ENCODE measurements at places on chromosomes 2 and 18.
A peak's percentile ranks its signal among the peaks of the same experiment; 100 is the strongest.

- no peak for DNase-seq
These were observed 1922.3 kb upstream of the CELF4 start for GRCh38 chr18:39487932-39488331.

- DNase-seq, result no peak
These were observed 663.4 kb downstream of the ARHGAP15 start for GRCh38 chr2:143792602-143793001.

DNA sequence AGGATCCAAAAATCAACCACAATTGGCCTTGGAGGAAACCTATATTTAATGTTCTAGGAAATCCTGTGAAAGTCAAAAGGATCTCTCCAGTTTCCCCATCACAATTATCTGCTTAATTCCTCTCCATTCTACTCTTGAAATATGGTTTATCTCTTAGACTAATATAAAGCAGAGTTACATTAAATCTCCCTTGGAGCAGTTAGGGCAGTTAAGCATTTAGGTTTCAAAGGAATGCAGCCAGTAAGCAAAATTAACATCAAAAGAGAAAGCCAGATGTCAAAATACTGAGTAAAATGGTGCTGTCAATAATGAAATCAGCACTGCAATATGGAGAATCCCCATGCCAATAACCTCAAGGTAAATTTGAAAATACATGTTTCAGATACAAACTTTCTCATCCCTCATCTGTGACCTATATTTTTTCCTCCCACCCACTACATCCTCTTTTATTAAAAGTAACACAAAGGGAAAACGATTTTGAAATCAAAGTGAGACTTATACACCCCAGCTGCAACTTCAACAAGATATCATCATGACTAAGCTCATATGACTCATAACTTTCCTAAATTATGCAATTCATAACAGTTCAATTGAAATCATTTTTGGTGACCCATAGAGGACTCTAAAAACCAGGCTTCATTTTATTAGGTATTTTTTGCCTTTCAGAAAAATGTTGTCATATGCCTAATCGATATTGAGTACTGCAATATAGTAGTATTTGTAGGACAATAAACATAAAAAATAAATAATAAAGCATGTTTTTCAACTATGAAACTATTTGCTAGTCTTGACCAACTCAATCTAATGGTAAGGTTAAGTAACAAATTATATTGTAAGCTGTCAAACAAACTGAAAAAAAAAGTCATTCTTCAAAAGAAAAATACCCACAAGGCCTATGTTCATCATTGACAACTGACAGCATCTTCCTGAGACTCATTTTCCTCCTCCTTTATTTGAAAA is 3.1 kb downstream of the ADAM17 start:
- DNase-seq, result peak; percentile 96

GRCh38 chr2:1162768-1163584 is 212.3 kb downstream of the SNTG2 start:
- DNase-seq, result peak; percentile 22

DNA sequence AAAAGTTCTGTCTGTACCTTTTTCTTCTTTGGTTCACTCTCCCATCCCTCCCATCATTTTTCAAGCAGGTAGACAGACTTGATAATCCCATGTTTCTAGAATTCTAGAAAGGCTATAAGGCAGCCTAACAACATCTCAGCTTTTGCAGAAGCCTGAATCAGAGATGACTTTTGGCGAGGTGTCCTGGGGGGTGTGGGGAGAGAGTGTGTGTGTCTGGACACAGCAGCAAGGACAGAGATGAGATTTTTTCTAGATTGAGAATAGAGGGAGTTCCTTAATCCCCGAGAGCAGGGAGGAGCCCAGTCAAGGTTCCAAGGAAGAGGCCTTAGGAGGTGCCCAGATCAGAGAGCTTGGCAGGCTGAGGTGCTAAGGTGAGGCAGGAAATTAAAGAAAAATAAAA is 22.0 kb upstream of the LAPTM4A start:
- DNase-seq, result no peak

DNA sequence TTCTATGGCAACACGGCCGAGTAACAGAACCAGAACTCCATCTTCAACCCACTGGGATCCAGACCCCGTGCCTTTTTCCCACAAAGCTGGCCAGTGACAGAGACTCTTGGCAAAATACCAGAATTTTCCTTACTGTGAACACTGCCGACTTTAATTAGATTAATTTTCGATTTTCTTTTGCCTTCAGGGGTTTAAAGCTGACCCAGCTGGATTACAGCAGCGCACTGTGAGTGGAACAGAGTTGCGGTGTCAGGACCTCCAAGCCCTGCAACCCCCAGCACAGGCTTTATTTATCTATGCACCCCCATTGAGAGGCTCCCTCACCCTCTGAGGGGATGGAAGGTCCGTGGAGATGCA is 36.4 kb downstream of the CTIF start:
- DNase-seq, result no peak

DNA sequence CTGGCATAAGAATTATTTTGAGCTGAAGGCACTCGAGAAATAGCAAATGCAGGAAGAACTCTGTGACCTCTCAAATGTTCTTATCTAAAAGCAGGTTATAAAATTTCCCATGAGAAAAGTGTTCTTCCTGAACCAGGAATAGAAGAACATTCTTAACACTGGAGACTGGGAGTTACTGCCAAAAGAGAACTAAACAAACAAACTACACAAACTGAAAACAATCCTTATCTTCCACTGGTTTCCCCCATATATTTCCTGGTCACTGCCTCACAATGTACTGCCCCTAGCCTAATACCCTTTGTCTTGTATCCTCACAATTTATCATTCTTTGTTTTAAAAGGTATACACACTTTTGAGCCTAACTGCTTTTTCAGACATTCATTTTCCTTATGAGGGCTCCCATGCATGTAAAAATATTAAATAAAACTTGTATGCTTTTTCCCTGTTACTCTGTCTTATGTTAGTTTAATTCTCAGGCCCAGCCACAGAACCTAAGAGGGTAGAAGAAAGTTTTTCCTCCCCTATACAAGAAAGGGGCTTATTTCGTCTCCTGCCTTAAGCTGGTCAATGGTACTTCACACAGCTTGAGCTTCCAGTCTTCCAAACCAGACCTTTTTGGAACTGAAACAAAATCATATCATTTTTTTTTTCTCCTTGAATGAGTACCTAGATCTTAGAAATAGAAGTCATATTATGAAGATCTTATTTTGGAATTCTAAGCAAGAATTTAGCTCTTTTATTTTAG is 110.6 kb downstream of the MSTN start:
- DNase-seq, result no peak

GRCh38 chr2:42957861-42958301 is 165.5 kb upstream of the HAAO start:
- no peak for DNase-seq

- no peak for DNase-seq
These were observed 347.4 kb downstream of the PARD3B start for GRCh38 chr2:204892506-204893255.

- no peak for DNase-seq
These were observed 821.2 kb upstream of the ID2 start for GRCh38 chr2:7860693-7861092.

DNA sequence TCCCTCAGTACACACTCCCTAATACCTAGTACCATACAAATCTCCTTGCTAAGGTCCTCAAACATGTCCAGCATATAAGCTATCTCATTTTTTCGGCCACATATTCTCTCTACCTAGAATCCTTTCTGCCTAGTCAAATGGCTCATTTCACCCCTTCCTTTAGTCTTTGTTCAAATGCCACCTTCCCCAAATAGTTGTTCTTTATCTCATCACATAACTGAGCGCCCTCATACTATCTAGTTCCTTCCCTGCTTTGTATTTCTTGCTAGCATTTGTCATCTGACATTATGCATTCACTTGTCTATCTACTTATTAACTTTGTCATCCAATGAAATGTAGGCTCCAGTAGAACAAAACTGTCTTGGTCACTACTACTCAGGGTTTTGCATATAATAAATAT is 35.5 kb downstream of the RPRD1A start:
- no peak for DNase-seq

GRCh38 chr2:98009887-98010760 is 14.4 kb upstream of the TMEM131 start:
- DNase-seq, result peak; percentile 76

DNA sequence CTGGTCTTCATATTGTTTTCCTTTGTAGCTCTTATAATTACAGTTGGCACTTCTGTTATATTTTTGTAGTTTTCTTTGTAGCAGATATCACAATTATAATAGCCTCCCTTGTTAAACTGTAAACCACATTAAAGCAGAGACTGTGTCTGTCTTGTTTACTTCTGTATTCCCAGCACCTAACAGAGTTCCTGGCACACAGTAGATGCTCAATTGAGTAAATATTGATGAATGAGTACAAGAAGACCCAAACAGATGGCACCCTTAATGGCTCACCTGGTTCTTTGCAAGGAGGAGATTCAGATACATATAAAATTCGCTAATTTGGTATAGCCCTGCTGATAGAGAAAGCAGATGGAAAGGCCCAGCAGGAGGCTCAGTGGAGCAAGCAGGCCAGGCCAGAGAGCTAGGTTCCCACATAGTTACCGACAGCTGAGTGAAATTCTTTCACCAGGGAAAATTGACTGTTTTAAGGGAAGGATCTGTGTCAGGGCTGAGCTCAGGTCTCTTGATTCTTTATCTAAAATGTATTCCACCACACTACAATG is 120.1 kb downstream of the NUP35 start:
- no peak for DNase-seq

- DNase-seq, result peak; percentile 43
These were observed 21.7 kb upstream of the UGP2 start for GRCh38 chr2:63819765-63820717.

- DNase-seq, result no peak
These were observed 39.0 kb downstream of the B4GALT6 start for GRCh38 chr18:31645411-31645810.

DNA sequence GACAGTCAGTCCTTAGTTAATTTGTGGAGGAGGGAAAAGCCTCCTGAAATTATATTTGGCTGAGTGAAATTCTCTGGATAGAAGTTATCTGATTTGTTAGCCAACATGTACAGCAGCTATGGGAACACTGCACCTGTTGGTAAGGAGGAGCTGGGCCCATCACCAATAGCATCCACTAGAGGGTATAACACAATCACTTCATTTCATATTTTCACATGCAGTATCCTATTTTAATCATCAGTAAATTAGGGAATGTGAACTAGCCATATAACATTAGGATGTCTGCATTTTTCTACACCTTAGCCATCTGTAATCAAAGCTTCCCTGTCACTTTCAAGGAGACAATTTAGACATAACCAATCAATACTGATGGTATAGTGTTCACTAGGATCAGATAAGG is 818.4 kb upstream of the CDH2 start:
- DNase-seq, result no peak

- DNase-seq, result no peak
These were observed 70.6 kb upstream of the EPAS1 start for GRCh38 chr2:46226620-46227019.

GRCh38 chr2:130795431-130795830 is 40.1 kb downstream of the AMER3 start:
- peak; percentile 33 for DNase-seq

DNA sequence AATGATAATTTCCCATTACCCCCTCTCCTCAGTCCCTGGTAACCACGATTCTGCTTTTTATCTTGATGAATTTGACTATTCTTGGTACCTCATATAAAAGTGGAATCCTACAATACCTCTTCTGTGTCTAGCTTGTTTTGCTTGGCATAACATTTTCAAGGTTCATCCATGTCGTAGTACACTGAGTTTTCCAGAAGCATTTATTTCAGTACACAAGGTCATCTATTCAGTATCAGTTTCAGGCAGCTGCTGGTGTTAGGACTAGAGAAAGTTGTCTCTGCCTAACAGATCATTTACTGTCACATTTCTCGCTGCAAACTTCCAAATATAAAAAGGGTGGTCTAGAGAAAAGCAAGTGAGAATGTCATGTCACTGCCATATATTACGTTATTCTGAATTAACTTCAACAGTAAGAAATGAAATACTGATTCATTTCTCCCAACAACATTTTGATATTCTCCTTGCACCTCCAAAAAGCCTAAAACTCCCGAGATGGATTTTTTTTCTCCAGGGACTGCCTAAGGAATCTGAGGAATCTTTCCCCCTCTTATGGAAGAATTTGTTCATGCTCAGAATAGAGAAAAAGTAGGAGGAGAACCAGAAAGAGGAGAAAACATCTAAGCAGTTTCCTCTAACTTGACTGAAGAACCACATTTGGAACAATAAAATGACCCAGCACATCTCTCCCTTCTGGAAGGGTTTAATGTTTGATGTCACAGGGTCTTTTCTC is 36.0 kb downstream of the CDK15 start:
- DNase-seq, result no peak

DNA sequence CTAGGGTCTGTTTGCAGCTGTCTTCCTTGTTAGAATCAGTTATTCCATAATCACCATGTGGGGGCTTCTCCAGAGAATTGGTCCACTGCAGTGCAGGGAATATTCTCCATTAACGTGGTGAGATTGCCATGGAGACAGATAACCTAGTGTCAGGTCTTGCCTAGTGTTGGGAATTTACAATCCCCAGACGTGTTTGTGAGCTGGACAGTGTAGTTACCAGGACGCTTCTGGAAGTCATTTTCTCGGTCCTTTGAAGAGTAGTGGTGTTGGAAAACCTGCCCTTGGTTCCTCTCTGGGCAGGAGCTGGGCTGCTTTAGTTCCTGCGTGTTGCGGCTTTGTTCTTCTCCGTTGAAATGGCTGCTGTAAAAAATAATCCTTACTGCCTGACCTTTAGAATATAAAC is 68.8 kb upstream of the LYPD6B start:
- DNase-seq, result no peak

- peak; percentile 69 for DNase-seq
These were observed 387.6 kb downstream of the FIGN start for GRCh38 chr2:163347982-163348856.

- DNase-seq, result no peak
These were observed 47.8 kb upstream of the CAVIN2 start for GRCh38 chr2:191894681-191895147.

- DNase-seq, result peak; percentile 87
These were observed 35.7 kb upstream of the RAB1A start for GRCh38 chr2:65165558-65165957.

DNA sequence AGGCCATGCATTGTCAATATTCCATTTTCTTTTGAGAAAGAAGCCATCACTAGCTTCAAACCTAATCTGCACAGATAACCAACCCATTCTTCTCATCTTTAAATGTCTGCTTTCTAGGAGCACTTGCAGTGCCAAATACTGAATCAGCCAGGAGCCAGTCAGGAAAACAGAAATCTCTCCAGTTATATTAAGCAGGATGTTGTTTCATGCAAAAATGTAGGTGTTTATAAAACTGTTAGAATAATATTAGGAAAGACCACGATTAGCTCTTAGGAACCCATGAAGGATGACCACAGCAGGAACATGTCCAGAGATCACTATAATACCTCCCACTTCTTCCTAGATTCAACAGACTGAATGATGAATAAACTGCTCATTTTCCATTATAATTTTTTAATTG is 86.0 kb downstream of the TTC32 start:
- no peak for DNase-seq

Data from MV-4-11 (cell line).